ENCODE measurements at places on chromosomes 5 and 9.

- DNase-seq, result no peak
- H3K4me3 ChIP-seq, result no peak overlapping the region
- H3K36me3 ChIP-seq, result no peaks in the 10 kb centered on the region
- no peak overlapping the region for H3K27ac ChIP-seq
Observed at GRCh38 chr5:143488381-143488780, 84.9 kb upstream of the NR3C1 start.

GRCh38 chr9:90128587-90129190 lies 513.9 kb downstream of the DIRAS2 start:
- no peaks in the 10 kb centered on the region for H3K36me3 ChIP-seq
- H3K4me3 ChIP-seq, result no peak overlapping the region
- H3K27me3 ChIP-seq, result peaks cover 33% of the 10 kb centered on the region
- no peaks in the 10 kb centered on the region for H3K4me1 ChIP-seq

DNA sequence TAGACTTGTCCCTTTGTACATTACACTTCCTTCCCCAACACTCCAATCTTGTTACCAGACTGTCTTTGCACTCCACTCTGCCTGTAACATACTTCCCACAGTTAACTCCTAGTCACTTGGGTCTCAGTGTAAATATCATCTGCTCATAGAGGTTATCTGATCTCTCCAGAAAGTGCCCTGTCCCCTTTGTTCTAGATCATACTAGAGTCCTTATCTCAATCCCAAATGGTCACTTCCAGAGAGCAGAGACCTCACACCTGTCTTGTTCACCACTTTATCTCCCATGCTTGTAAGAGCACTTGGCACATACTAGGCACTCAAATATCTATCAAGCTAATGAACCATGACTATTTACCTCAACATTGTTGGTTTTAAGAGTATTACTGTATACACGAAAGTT lies 30.4 kb downstream of the SETX start:
- H3K27me3 ChIP-seq, result no peaks in the 10 kb centered on the region
- H3K36me3 ChIP-seq, result peaks cover 90% of the 10 kb centered on the region
- H3K4me1 ChIP-seq, result no peaks in the 10 kb centered on the region
- H3K4me3 ChIP-seq, result no peak overlapping the region
- H3K27ac ChIP-seq, result no peak overlapping the region

GRCh38 chr9:18658804-18659705 lies 185.1 kb downstream of the ADAMTSL1 start:
- no peaks in the 10 kb centered on the region for H3K27me3 ChIP-seq
- no peak overlapping the region for H3K27ac ChIP-seq
- no peak overlapping the region for H3K4me3 ChIP-seq
- DNase-seq, result no peak
- H3K4me1 ChIP-seq, result no peaks in the 10 kb centered on the region

DNA sequence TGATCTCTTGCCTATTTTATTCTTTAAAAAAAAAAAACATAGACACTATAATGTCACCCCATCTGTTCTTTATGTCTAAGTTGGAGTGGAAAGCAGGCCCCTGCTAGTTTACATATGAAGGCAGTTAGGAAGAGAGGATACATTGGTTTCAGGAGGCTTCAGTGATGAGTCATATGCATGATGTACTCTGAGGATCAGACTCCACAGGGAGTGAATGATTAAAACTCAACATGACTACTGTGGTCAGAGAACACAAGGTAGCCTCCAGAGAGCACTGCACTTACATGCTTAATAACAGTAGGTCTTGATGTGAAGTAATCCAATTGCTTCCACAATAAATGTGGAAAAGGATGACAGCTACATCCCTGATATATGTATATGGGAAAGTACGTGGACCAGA lies 22.7 kb upstream of the FSTL4 start:
- peak; percentile 26 for DNase-seq
- no peak overlapping the region for H3K27ac ChIP-seq
- H3K4me3 ChIP-seq, result no peak overlapping the region

GRCh38 chr9:124758061-124758460 lies 13.1 kb downstream of the NR6A1 start:
- H3K27me3 ChIP-seq, result peaks cover 64% of the 10 kb centered on the region
- H3K36me3 ChIP-seq, result no peaks in the 10 kb centered on the region
- H3K27ac ChIP-seq, result no peak overlapping the region
- DNase-seq, result no peak
- no peak overlapping the region for H3K4me3 ChIP-seq

DNA sequence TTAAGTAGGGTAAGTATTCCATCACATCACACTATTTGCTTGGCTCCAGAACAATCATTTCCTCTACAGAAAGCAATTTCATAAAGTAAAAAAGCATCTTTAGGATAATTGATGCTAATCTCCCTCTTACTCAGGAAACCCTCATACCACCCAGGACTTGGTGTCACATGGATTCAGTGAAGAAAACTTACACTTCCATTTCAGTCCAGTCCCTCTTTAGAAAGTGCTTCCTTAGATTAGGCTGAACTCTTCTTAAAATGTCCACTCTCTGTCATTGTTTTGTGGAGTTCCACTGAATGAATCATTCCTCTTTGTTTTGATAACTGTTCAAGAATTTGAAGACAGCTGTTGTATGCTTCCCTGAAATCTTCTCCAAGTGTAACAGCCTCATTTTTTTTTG lies 144.0 kb upstream of the ZNF462 start:
- no peaks in the 10 kb centered on the region for H3K27me3 ChIP-seq
- H3K36me3 ChIP-seq, result no peaks in the 10 kb centered on the region

DNA sequence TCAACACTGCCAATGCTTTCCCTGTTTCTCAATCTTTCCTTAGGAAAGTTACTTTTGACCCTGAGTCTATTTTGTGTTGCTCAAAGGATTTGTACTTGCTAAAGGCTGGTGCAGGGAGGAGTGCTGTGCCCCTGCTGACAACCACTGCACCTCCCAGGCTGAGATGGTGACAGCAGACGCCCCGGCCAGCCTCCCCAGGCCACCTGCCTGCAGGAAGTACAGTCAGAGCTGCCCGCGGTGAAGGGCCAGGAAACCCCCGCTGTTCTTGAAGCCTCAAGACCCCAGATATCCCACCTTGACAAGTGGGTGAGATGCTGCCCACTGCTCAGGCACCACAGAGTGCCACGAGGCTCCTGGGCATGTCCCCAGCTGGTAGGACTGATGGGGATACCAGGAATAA lies 44.2 kb upstream of the CKMT2 start:
- no peak overlapping the region for H3K4me3 ChIP-seq
- peaks cover 3% of the 10 kb centered on the region for H3K4me1 ChIP-seq

DNA sequence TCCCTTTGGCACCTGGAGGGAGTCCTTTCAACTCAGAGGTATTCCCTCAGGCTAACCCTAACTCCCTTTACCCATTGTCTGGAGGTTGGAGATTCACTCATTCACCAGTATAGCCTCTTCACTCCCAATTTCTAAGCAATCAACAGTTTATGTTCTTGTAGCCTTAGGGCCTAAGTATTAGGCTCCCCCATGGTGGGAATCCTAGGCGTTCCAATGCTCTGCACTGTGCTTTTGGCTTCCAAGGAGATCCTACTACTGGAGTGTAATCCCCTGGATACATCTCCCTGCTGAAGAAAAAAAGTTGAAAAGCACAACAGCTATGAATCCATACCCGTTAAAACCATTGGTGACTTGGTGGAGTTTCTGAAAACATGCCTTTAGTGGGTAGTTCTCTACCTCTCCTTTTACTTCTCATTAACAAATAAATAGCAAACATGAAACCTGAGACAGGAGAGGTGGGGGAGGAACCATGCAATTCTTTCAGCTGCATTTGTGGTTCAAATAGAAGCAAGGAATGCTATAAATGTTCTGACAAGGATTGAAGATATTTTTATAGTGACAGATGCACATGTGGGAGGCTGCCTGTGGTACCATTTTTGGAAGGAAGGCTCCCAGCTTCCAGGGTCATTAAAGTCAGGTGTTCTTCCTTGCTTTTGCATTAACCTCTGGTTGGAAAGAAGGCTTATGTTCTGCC lies 397.1 kb downstream of the DMAC1 start:
- no peak overlapping the region for H3K27ac ChIP-seq
- no peaks in the 10 kb centered on the region for H3K4me1 ChIP-seq
- DNase-seq, result peak; percentile 7
- no peaks in the 10 kb centered on the region for H3K36me3 ChIP-seq

DNA sequence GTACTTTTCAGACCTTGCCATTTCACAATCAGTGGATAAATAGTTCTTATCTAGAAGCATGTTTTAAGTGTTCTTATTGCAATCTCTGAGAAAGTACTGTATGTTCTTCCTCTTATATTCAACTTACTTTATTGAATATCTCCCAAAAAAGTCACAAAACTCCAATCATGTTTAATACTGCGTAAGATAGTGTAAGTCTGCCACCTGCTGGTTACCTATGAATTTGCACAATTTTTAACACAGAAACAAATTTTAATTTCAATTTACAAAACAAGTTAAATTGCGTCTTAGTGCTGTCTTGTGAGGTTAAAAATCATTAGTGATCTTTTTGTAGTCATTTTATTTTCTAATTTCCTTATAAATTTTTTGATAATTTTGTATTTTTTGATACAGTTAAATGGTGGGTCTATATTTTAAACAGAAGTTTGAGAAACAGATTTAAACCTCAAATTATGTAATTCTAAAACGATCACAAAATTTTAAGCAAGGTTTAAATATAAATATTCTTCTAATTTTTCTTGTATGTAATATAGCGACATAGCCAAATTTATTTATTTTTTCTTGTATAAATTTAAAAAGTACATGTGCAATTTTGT lies 115.8 kb downstream of the EMB start:
- no peaks in the 10 kb centered on the region for H3K27me3 ChIP-seq
- no peaks in the 10 kb centered on the region for H3K36me3 ChIP-seq
- H3K27ac ChIP-seq, result no peak overlapping the region
- H3K4me3 ChIP-seq, result no peak overlapping the region

GRCh38 chr5:137693951-137694721 lies 41.8 kb downstream of the KLHL3 start:
- no peaks in the 10 kb centered on the region for H3K27me3 ChIP-seq
- peaks cover 2% of the 10 kb centered on the region for H3K4me1 ChIP-seq
- H3K36me3 ChIP-seq, result peaks cover 5% of the 10 kb centered on the region
- no peak overlapping the region for H3K4me3 ChIP-seq
- no peak for DNase-seq

GRCh38 chr9:105416840-105417239 lies 31.0 kb upstream of the FSD1L start:
- H3K27ac ChIP-seq, result no peak overlapping the region
- H3K36me3 ChIP-seq, result no peaks in the 10 kb centered on the region
- H3K4me3 ChIP-seq, result no peak overlapping the region
- no peaks in the 10 kb centered on the region for H3K27me3 ChIP-seq
- H3K4me1 ChIP-seq, result peaks cover 1% of the 10 kb centered on the region

GRCh38 chr9:70197216-70198044 lies 61.3 kb upstream of the SMC5 start:
- H3K4me3 ChIP-seq, result no peak overlapping the region
- DNase-seq, result no peak

DNA sequence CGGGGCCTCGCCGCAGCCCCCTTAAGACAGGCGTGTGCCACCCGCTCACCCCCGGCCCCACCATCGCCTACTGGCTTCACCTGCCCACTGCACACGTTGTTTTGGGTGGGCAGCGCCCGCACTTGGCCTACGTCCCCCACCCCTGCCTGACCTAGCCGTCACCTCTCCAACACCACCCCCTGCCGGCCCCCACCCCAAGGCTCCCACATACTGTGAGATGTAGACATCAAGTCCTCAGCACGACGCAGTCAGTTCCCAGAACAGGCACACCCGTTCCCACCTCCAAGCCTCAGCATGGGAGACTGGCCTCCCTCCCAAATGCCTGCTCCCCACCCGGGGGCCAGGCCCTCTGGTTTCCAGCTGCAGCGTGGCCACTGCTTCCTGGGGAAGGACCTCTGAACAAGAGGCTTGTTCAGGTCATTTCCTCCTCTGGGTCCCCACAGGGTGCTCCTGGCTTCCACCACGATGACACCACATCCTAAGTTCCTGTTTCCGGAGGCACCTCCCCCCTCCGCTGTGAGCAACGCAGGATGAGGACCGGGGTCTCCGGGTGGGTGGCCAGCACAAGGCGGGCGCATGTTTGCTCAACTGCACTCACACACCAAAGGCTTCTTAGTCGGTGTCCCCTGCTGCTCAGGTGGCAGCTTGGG lies 11.3 kb downstream of the DBN1 start:
- H3K27me3 ChIP-seq, result no peaks in the 10 kb centered on the region
- H3K27ac ChIP-seq, result peak overlapping the region; percentile 48
- peaks cover 11% of the 10 kb centered on the region for H3K4me1 ChIP-seq
- H3K36me3 ChIP-seq, result peaks cover 78% of the 10 kb centered on the region

DNA sequence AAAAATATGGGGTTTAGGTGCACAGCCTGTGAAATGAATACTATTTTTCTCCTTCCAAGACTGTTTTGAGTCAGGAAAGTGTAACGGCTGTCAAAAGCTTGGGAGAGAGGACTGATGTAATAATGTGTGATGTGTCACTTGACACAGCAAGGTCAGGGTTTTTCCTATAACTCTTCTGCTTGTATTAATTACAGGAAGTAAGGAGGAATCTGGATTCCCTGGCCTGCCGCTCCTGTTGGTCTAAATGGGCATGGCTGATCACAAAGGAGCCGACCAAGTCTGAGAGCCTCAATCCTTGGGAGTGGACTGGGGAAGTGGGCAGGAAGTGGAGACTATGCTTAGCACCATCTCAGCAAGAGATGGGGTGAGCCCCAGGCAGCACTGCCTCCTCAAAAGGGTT lies 16.7 kb upstream of the SLC28A3 start:
- no peaks in the 10 kb centered on the region for H3K27me3 ChIP-seq
- H3K36me3 ChIP-seq, result no peaks in the 10 kb centered on the region
- DNase-seq, result peak; percentile 75

All from mesenchymal stem cell (in vitro differentiated cells and primary cell).